A375 (cell line): ENCODE measurements at places on chromosomes 2 and 18. TPM values are rescaled to one million over a fixed set of nuclear protein-coding genes. Genes with fewer than 3 reads are reported as not detected.

The CDCA7 gene
- 33.2 and 39.7 TPM in 2 replicates for total RNA-seq

The CIB4 gene
- not detected in 2 replicates for total RNA-seq

The TUBB6 gene
- 410 and 452 TPM in 2 replicates for total RNA-seq

The IL1B gene
- 11.6 and 13.3 TPM in 2 replicates for total RNA-seq

The KYNU gene
- total RNA-seq, result 31.0 and 48.3 TPM in 2 replicates

The CHST9 gene
- 0.05 and 0.19 TPM in 2 replicates for total RNA-seq

The UGT1A8 gene
- total RNA-seq, result not detected in 2 replicates

The SNRNP200 gene
- total RNA-seq, result 51.7 and 67.3 TPM in 2 replicates

The PIEZO2 gene
- 0.79 and 3.7 TPM in 2 replicates for total RNA-seq

The CD8B gene
- not detected in 2 replicates for total RNA-seq

The PMAIP1 gene
- 61.3 and 72.1 TPM in 2 replicates for total RNA-seq

The OTX1 gene
- total RNA-seq, result 1.3 and 1.5 TPM in 2 replicates

The SH3BP4 gene
- total RNA-seq, result 18.9 and 20.3 TPM in 2 replicates

The SLC16A14 gene
- not detected in 2 replicates for total RNA-seq

The MBOAT2 gene
- 5.9 and 10.6 TPM in 2 replicates for total RNA-seq

The DUSP28 gene
- 5.9 and 6.7 TPM in 2 replicates for total RNA-seq

The RGPD4 gene
- total RNA-seq, result not detected in 2 replicates

The SLC5A7 gene
- 0.05 TPM in 1 of 2 replicates, not detected in the other for total RNA-seq

The ZBTB7C gene
- total RNA-seq, result not detected in 2 replicates

The IL37 gene
- total RNA-seq, result 1.0 and 2.1 TPM in 2 replicates

The FNDC4 gene
- total RNA-seq, result 3.2 and 3.8 TPM in 2 replicates

The CFAP221 gene
- not detected in 2 replicates for total RNA-seq

The ERFE gene
- total RNA-seq, result 11.2 and 14.8 TPM in 2 replicates

The TUBA4B gene
- total RNA-seq, result not detected in 2 replicates

The ATG9A gene
- 38.7 and 42.7 TPM in 2 replicates for total RNA-seq

The LYPD6 gene
- total RNA-seq, result 0.53 and 0.98 TPM in 2 replicates

The METTL5 gene
- 30.4 and 34.5 TPM in 2 replicates for total RNA-seq

The POLR1A gene
- total RNA-seq, result 15.1 and 17.3 TPM in 2 replicates

The PSD4 gene
- 3.8 and 5.1 TPM in 2 replicates for total RNA-seq

The CCDC85A gene
- 0.08 TPM in 1 of 2 replicates, not detected in the other for total RNA-seq

The NPHP1 gene
- 3.7 and 5.7 TPM in 2 replicates for total RNA-seq

The ATP6V1B1 gene
- 0.41 and 2.1 TPM in 2 replicates for total RNA-seq

The SKOR2 gene
- not detected in 2 replicates for total RNA-seq

The LYG2 gene
- 0.72 TPM in 1 of 2 replicates, not detected in the other for total RNA-seq

The CPO gene
- not detected in 2 replicates for total RNA-seq

The MAP3K19 gene
- not detected in 2 replicates for total RNA-seq

The CDK15 gene
- not detected in 2 replicates for total RNA-seq

The RAX gene
- not detected in 2 replicates for total RNA-seq

The SCYGR7 gene
- total RNA-seq, result not detected in 2 replicates

The MAT2A gene
- 188 and 191 TPM in 2 replicates for total RNA-seq

The REG1B gene
- not detected in 2 replicates for total RNA-seq

The RGPD3 gene
- 0.08 TPM in 1 of 2 replicates, not detected in the other for total RNA-seq

The DSC2 gene
- total RNA-seq, result 0.56 and 0.64 TPM in 2 replicates

The CFAP53 gene
- 0.16 and 0.87 TPM in 2 replicates for total RNA-seq

The PTPRN gene
- 2.8 and 3.5 TPM in 2 replicates for total RNA-seq

The LRP1B gene
- 1.3 and 2.2 TPM in 2 replicates for total RNA-seq

The TMEM247 gene
- total RNA-seq, result not detected in 2 replicates

The APOB gene
- not detected in 2 replicates for total RNA-seq

The NYAP2 gene
- not detected in 2 replicates for total RNA-seq

The MPP4 gene
- total RNA-seq, result 9.0 and 15.0 TPM in 2 replicates
